GM18507 (cell line): ENCODE measurements at places on chromosomes 1 and 21.

- DNase-seq, result no peak
Measured at GRCh38 chr1:39695016-39695415, 3.8 kb upstream of the HPCAL4 start.

DNA sequence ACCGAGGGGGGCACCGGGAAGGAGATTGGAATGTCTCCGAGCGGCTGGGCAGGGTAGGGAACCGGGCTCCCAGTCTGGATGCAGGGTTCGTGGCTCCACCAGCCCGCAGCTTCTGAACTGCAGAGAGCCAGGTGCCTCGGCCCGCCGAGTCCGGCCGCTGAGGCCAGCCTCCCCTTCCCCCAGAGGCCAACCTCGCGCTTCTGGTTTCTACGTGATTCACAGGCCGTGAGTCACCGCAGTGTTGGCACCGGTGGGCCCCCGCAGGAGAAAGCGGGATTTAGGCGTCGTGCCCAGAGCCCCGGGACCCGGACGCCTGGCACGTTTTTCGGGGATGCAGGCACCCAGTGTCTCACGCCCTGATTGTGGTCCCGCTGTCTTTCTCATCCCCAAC is 458 bp downstream of the CRABP2 start:
- DNase-seq, result no peak

DNA sequence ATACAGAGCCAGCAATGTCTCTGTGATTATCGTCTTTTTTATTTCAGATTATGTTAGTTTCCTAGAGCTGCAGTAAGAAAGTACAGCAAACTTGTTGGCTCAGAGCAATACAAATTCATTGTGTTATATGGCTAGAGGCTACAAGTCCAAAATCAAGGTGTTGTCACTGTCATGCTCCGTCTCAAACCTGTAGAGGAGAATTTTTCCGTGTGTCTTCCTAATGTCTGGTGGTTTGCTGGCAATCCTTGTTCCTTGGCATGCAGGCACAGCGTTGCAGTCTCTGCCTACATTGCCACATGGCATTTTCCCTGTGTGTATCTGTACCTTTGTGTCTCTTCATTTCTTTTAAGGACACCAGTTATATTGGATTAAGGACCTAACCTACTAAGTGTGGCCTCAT is 244.4 kb downstream of the LRRIQ3 start:
- DNase-seq, result no peak

GRCh38 chr1:237864338-237865244 is 26.1 kb downstream of the ZP4 start:
- no peak for DNase-seq

DNA sequence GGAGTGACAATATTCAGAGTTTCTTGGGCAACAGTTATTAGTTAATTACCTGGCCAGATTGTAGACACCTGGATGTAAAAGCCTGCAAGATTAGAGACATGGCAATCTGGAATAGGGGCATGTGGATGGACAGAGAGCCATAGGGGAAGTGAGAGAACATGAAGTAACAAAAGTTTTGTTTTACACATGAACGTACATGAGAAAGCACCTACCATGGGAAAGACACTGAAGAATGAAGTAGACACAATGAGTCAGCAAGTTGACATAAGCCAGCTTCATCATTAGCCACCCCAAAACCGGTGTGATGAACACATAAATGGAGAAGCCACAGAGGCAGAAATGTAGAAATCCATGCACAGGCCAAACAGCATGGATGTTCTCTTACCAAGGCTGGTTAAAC is 462.1 kb upstream of the C1orf87 start:
- DNase-seq, result no peak

DNA sequence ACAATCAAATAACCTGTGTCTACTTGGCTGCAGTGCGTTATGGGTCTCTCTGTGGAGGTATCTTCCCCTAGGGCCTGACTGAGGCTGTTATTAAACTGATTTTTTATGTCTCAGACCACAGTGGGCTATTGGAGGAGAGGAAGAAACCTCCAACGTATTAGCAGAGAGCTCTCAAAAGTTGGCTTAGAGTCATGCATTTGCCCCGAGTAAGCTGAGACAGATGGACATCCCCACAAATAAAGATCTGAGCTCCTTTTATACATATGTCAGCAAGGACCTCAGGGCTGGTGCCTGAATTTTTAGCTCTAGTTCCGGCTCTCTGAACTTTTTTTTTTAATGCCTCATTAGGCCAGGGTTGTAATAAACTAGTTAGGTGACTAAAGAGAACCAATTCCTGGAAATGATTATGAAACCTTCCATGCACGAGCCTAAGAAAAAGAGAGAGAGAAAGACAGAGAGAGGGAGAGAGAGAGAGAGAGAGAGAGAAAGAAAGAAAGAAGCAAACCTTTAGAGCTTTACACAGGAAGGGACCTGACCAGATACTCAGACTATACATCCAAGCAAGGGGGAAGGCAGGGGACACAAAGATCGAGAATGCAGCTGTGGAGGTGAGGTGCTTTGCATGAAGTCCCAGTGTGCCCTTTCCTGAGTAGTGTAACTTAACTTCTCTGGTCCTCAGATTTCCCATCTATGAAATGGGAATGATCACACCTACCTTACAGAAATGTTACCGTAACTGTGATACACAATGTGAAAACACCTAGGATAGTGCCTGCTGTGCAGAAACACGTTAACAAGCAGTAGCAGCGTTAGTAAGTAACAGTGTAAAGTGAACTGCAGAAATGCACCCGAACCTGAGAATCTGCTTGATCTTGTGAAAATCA is 8.4 kb upstream of the PIGR start:
- no peak for DNase-seq

GRCh38 chr1:3677484-3677883 is 25.2 kb downstream of the TP73 start:
- no peak for DNase-seq

GRCh38 chr21:40152476-40152875 is 285.2 kb downstream of the PCP4 start:
- no peak for DNase-seq

DNA sequence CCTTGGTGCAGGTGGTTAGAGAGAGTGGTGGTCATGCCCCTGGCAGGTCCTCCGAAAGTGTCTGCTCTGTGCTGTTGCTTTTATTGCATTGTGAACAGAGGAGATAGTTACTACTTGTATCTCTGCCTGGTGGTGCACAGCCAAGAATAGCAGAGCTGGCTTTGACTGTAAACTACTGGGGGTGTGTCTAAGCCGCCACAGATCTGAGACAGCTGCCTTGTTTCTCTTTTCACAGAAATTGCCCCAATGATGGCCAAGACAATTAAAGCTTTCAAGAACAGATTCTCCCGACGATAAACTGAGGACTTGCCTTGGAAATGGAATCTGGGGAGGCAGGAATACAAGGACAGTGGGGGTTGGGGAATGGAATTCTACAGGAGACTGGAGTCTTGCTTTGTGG is 16.0 kb downstream of the ELOA start:
- no peak for DNase-seq

GRCh38 chr21:36565540-36565939 is 85.6 kb upstream of the CLDN14 start:
- no peak for DNase-seq

DNA sequence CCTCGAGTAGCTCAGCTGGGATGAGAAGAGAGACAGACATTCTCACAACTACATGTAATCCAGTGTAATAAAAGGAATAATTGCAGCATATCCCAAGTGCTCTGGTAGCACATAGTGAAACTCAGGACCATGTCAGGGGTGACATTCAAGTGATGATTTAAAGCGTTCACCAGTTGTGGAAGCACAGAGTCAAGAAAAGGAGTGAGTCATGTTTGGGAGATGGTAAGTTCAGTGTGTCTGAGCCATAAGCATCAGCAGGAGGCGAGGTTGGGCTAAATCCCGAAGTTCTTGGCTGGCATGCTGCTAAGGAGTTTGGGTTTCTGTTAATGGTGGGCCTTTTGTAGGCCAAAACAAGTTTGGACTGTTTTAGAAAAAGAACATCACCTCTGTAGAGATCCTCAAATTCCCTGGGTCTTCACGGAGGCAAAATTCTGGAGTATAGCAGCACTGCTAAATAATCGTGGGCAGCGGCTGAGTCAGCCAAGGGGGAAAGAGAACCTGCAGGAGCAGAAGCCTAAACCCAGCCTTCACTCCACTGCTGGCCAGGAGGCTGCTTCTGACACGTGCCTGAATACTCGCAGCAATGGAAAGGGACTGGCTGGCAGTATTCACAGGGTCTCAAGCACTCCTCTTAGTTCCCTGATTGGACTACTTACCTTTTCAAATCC is 7.2 kb upstream of the NHLH1 start:
- no peak for DNase-seq

DNA sequence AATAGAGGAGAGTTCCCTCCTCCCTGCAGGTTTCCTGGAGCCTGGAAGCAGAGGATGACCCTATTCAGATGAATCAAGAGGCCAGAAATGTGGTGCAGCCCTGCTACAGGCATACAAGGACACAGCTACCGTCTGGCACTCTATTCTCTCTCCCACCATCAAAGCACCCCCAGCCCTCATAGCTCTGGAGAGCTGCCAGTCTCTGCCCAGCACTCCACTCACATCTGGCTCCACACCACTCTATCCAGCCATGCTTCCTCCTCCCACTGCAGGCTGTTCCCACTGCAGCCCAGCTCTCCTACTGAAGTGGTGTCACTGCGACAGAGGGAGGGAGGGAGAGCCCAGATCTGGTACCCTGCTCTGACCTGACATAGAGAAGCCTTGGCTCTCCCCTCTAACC is 18.4 kb downstream of the SYT2 start:
- DNase-seq, result no peak

DNA sequence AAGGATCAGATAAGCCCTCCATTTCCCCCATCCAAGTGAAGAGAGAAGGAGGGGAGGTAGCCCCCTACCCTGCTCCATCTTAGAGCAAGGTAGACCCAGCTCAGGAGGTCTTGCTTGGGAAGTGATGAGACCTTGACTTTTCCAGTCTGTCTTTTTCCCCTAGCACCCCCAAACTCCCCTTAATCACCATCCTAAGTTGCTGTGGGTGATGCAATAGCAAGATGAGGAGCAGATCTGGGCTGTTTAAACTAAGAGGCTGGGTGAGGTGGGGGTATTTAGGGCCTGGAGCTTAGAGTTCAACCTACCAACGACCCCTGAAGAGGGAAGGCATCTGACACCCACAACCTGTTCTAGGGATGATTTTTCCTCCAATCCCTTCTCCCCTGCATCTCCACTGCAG is 1.7 kb downstream of the ATP1A2 start:
- DNase-seq, result no peak

DNA sequence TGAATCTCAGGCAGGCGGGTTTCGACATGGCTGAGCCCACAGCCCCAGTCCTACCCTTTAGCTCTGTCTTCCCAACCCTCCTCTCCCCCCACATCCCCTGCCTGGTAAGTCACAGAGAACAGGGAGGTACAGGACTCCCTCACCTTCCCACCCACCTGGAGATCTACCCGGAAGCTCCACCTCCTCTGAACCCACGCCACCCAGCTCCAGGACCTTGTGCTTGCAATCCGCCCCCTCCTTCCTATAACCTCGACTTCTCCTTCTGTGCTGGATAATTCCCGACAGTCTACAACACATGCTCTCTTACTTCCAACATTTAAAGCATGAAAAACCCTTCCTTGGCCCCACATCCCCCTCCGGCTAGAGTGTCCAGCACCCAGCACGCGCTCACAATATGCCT is 22.3 kb downstream of the KIF17 start:
- no peak for DNase-seq

GRCh38 chr1:94298861-94299260 is 61.5 kb upstream of the ARHGAP29 start:
- DNase-seq, result no peak
